Naive thymus-derived CD8-positive, alpha-beta T cell (primary cell): ENCODE measurements at places on chromosomes 3 and 15.

DNA sequence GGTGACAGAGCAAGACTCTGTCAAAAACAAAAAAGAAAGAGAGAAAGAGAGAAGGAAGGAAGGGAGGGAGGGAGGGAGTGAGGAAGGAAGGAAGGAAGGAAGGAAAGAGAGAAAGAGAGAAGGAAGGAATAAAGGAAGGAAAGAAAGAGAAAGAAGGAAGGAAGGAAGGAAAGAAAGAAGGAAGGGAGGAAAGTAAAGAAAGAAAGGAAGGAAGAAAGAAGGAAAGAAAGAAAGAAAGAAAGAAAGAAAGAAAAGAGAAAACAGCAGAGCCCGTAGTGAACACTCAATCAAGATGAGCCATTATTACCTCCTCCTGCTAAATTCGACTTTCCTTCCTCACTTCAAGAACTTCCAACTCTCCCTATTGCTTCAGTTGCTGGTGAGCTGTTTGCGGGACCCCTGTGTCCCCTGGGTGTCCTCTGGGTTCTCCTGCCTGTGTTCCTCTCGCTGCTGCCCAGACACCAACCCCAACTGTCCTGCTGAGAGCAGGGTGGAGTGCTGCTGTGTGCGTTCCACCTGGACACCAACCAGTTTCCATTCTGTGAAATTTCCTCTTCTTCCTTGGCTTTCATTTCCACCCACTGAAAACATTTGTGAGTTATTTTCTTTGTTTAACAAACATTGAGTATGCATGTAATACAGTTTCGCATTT, 266.4 kb downstream of the FAM43A start:
- no peak for DNase-seq

- DNase-seq, result no peak
Observed at GRCh38 chr15:89822951-89823711, 8.5 kb upstream of the ANPEP start.

GRCh38 chr15:67025719-67026609, 39.4 kb upstream of the SMAD3 start:
- DNase-seq, result no peak

- no peak for DNase-seq
Observed at GRCh38 chr3:109825971-109826810, 488.8 kb upstream of the DPPA4 start.

DNA sequence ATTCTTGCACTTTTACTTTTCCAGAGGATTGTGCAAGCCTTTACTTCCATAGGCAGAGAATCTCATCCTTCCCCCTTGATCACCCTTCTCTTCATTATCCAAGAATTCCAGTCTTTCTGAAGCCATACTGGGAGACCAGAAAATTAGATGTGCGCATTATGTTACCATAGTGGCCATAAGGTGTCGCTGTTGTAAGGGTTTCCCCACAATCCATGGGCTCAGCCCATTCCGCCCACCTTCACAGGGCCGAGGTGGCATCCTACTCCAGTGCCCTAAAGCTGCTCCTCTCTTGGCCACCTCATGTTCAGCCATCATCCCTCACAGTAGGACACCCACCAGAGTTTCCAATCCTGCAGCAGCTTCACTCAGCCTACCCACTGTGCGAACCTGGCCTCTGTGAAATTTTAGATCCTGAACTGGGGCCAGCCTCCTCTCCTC, 35.0 kb downstream of the CTSH start:
- no peak for DNase-seq

GRCh38 chr15:58420579-58421043, 11.2 kb upstream of the LIPC start:
- no peak for DNase-seq

GRCh38 chr3:189849262-189849661, 218.1 kb downstream of the TP63 start:
- DNase-seq, result no peak

GRCh38 chr3:171824824-171825221, 14.5 kb upstream of the PLD1 start:
- DNase-seq, result no peak

DNA sequence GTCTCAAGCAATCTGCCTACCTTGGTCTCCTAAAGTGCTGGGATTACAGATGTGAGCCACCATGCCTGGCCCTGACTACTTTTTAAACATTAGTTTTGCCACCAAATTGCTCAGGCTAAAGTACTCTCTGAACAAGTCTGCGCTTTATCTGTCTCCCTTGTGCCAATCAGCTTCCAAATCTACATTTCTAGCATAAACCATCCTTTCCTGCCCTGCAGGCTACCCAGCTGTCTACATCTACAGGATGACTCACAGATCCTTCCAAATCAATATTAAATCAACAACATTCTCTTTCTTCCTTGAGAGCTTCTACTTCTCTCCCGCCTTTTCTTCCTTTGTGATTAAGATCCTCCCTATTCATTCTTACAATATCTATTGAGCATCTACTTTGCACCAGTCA, 16.0 kb upstream of the ATOSA start:
- DNase-seq, result no peak

- DNase-seq, result no peak
Observed at GRCh38 chr3:36540888-36541518, 160.7 kb downstream of the STAC start.

GRCh38 chr3:14312375-14312774, 90.0 kb upstream of the SLC6A6 start:
- no peak for DNase-seq

- DNase-seq, result no peak
Observed at GRCh38 chr3:58150130-58150809, 60.5 kb downstream of the DNASE1L3 start.

GRCh38 chr15:31279221-31280045, 47.2 kb upstream of the KLF13 start:
- DNase-seq, result no peak

- peak; percentile 4 for DNase-seq
Observed at GRCh38 chr3:105367063-105367405, 325 bp downstream of the ALCAM start.

DNA sequence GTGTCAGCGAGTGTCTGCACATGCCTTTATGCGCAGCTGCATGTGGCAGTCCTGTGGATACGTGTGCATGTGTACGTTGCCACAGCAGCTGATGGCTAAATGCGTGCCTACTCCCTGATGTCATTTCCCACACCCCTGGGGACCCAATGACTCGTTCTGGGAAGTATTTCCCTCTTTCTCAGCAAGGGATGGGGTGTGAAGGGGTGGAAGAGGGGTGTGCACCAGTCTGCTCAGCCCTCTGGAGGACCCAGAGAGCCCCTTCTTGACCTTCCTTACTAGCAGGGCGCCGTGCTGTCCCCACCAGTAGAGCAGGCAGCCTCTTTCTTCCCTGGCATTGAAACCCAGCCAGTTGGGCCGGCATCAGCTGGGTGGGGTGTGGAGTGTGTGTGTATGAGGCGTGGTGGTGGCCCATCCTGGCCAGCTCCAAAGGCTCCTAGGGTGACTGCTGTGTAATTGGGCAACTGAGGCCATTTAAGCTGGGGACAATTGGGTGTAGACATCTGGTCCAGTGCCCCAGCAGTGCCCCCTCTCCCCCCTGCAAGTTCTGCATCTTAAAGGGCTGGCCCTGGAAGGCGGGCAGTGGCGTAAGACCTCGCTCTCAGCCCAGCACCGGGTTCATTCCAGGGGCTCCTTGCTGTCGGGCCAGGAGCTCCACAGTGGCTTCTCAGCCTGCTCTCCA, 19.2 kb downstream of the SNX33 start:
- DNase-seq, result no peak

DNA sequence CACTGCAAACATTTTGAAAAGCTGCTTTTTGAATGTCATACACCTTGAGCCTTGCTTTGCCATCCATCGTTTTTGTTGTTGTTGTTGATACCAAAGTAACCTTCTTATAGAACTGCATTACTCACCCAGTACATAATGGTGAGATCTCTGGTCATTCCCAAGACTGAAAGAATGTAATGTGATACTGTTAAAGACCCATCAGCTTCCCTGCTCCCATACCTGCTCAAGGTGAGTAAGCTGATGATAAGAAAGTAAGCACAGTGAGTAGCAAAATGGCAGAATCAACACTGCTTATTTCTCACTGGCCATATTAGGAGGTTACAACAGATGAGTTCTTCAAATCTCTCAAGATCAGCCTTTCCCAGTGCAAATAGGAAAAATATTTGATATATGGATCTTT, 89.8 kb downstream of the CADPS start:
- DNase-seq, result no peak

GRCh38 chr15:87945246-87945645, 311.3 kb downstream of the NTRK3 start:
- no peak for DNase-seq

DNA sequence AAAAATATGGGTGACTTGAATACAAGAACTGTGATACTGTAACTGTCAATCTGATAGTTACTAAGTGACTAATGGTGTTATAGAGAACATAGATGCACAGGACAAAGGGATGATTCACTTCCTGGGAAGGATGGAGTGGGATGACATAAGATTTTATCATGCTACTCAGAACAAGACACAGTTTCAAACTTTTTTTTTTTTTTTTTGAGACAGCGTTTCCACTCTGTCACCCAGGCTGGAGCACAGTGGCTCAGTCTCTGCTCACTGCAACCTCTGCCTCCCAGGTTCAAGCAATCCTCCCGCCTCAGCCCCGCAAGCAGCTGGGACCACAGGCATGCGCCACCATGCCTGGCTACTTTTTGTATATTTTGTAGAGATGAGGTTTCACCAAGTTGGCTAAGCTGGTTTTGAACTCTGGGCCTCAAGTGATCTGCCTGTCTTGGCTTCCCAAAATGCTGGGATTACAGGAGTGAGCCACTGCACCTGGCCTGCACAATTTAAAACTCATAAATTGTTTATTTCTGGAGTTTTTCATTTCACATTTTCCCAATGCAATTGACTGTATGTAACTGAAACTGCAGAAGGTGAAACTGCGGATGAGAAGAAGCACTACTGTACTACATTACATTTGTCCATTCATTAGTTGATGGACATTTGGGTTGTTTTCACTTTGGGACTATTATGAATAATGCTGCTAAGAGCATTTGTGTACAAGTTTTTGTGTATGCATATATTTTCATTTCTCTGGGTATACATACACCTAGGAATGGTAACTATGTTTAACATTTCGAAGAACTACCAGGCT, 40.6 kb downstream of the ADIPOQ start:
- DNase-seq, result no peak

DNA sequence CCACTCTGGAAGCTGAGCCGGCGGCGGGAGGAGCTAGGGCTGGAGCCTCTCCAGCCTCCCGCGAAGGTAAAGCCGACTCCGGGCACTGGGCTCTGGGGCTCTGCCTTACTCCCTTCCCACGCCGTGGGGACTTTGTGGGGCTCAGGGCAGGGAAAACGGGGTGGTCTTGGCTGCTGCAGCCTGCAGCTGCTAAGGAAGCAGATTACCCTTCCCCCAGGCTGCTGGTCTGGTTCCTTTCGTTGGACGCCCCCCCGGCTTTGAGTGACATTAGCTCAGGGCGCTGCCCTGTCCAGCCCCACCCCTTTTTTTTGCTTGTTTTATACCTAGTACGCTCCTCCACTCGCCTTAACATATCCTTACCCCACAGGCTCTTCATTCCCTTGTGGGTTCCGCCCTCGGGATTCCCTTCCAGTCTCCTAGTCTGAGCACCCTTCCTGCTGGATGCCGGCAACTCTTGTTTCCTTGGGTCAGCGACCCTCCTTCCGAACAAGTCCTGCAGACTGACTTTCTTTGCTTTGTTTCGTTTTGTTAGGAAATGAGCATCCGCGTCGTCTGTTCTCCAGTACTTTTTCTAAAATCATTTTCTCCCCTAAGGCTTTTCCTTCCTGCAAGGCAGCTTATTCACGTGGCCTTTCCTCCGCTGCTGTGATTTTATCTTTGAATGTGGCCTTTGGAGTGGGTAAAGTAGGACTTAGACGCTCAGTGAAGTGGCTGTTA, 551 bp downstream of the DNAJC13 start:
- no peak for DNase-seq

- no peak for DNase-seq
Observed at GRCh38 chr3:9776896-9777693, 7.3 kb upstream of the CAMK1 start.

DNA sequence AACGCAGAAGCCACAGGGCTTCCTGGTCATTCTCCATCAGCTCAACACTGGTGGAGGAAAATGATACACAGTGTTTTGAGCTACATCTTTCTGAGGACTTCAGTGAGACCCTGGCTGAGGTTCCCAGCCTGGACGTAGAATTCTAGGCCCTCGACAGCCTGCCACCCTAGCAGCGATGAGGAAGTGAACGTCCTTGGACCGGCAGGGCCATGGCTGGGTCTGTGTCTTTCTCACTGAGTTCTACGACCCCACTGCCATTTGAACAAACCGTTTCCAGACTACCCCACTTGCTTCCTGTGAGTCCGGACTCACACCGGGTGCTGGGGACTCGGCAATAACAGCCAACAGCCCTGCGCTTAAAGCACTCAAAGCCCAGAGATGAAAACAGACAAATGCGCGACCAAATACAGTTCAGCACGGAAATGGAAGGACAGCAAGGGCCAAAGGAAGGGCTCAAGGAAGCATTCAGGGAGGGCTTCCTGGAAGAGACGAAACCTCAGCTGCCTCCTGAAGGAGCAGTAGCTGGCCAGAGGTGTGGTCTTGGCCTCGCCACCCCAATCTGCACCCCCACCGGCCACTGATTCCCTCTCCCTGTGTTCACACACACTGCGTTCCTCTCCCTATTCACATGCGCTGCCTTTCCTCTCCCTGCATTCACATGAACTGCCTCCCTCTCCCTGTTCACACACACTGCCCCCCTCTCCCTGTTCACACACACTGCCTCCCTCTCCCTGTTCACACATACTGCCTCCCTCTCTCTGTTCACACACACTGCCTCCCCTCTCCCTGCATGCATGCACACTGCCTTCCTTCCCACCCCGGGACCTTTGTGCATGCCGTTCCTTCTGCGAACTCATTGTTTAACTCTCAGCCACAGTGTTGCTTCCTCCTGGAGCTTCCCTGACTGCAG, 136.3 kb upstream of the PRR20G start:
- no peak for DNase-seq

GRCh38 chr3:187739094-187739560, 6.1 kb downstream of the BCL6 start:
- DNase-seq, result peak; percentile 19

- DNase-seq, result no peak
Observed at GRCh38 chr3:72142028-72142427, 357.1 kb upstream of the PROK2 start.

DNA sequence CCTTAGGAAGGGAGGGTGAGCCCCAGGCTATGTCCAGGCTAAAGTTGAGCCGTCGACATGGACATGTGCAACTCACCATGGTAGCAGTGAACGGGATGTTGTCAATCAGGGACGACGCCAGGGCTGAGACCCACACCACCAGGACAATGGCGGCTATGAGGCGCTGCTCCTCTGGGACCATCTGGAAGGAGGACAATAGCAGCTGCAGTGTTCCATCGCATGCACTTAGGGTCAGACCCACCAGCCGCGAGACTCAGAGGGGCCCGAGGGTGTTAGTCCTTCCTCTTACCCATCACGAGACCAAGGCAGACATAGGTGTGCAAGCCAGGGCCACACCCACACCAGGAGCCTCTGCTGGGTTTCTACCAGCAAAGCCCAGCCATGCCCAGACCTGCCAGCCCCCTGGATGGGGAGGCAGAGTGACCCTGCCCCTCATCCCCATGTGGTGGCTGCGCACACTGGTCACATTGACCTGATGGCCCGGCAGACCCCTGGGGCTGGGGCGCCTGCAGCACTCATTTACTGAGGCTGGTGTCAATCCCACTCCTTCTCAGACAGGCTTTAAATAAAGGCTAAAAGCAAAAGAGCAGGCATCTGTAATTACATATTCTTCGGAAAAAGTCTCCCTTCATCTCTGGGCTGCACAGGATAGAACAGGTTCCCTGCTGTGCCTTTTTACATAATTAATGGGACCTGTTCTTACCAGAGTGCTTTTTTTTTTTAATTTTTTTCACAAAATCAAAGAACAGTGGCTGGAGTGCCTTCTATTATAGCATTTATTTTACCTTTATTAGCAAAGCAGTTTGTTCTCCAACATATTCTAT, 227.8 kb downstream of the OCA2 start:
- no peak for DNase-seq
